ENCODE measurements at places on chromosomes 4 and X.

DNA sequence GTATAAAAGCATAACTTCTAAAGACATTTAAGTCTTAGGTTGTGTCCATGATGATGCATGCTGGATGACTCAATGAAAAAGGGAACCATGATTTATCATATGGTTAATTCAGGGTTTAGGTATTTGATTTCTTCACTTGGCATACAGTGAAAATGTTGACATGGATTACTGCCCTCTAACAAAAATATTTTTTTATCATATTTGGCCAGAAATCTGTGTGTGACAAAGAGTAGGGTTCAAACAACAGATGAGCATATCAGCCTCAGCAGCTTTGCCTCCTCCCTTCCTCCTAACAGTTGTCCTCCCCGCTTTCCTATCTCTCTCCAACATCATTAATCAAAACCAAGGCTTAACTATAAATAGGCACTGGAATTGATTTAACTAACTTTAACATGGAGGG, 46.3 kb downstream of the ARHGAP6 start:
- DNase-seq = no peak

GRCh38 chrX:19991350-19991718, 473 bp upstream of the BCLAF3 start:
- DNase-seq = no peak

DNA sequence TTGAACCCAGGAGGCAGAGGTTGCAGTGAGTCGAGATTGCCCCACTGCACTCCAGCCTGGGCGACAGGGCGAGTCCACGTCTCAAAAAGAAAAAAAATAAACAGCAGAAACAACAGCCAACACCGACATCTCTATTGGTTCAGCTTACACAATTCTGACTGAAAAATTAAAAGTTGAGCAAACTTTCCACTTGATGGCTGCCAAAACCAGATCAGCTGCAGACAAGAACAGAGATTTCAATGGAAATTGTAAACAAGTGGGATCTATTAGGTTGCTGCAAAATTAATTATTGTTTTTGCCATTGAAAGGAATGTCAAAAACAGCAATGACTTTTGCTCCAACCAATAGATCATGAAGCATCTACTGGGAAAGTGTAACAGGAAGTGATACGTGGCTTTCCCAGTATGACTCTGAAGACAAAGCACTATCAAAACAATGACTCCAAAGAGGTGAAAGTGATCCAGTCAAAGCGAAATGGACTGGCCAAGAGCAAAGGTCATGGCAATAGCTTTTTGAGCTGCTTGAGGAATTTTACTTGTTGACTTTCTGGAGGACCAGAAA, 26.3 kb downstream of the UPF3B start:
- no peak for DNase-seq

DNA sequence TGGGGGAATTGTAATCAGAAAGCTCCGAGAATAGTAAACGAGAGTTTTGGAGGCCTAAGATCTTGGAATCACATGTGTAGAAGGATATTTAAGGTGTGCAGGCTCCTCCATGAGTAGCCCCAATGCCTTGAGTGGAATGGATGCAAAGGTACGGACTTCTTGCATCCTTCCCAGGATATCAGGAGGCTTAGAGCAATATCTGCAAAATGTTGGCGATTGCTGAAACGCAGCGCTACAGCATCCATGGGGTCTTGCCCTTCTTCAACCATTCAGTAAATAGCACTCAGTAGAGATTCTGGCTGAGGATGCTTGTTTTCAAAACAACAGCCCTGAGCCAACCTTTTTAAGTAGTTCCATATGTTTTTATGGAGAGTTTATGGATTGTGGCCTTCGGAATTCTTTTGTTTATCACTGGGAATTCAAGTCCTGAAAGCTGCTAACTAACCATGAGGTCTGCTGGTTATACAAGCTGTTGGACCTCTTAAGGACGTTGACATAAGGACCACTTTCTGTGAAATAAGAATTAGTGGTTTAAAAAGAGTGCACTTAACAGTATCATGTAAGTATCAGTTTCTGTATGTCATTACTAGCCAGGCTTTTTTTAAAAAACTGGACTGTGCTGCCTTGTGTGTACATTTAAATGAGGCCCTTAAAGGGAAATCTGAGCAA, 228.8 kb upstream of the PGRMC2 start:
- no peak for DNase-seq

GRCh38 chr4:138588501-138588900, 346.4 kb upstream of the SLC7A11 start:
- no peak for DNase-seq

- no peak for DNase-seq
Observed at GRCh38 chr4:82555276-82555675, 6.5 kb downstream of the TMEM150C start.

DNA sequence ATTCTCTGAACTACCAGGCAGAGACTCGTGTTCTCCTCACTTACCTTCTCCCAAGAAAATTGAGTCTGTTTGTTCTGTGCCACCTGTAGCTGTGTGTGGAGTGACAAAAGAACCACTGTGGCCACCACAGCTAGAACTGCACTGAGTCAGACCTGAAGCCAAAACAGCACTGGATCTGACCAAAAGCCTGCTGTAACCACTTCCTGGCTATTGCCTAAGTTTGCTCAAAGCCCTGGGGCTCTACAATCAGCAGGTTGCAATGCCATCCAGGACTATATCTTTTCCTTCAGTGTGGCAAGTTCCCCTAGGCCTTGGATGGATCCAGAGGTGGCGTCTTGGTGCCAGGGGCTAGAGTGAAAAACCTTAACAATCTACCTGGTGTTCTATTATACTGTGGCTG, 449.1 kb downstream of the FAM133A start:
- no peak for DNase-seq

- DNase-seq = no peak
Observed at GRCh38 chr4:146582864-146583263, 55.8 kb upstream of the POU4F2 start.

GRCh38 chrX:22090181-22090580, 58.1 kb downstream of the PHEX start:
- no peak for DNase-seq

DNA sequence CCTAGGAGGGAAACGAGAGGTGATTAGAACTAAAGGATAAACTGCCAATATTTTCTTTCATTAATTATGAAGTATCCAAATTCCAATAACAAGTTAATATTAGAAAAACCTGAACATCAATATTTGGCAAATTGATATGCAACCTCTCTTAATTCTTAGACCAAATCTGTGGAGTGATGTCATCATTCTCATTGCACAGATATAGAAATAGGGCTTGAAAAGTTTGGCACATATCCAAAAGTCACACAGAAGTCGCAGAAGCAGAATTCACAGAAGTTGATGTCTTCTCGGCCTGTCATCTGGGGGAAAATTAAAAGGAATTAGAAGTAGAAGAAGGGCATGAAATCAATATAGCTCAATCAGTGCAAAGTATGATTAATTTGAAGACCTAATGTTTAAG, 36.9 kb downstream of the ENPEP start:
- no peak for DNase-seq

Data from right kidney (tissue), 9 donors.